Effector memory CD8-positive, alpha-beta T cell (primary cell): ENCODE measurements at places on chromosomes 6 and 20.

GRCh38 chr6:16754876-16755275 is 6.4 kb downstream of the ATXN1 start:
- no peak for DNase-seq

DNA sequence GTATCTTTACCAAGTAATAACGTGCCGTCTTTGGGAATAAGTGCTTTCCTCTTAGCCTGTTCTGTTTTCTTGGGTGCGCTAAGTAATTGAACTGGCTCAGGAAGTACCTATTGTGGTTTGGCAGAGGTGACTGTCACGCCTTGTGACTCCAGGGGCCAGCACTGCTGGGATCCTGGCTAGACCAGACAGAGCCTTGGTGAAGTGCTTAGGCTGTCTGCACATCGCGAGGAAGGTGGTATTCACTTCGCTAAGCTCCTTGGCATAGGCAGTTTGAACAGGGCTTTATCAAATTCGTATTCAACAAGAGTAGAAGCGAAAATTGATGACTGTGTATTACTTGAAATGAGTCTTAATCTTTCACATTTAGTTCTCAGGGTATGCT is 17.6 kb downstream of the PRDM1 start:
- DNase-seq = peak; percentile 50

- no peak for DNase-seq
These were observed 8.1 kb upstream of the ZNFX1 start for GRCh38 chr20:49285813-49286494.

DNA sequence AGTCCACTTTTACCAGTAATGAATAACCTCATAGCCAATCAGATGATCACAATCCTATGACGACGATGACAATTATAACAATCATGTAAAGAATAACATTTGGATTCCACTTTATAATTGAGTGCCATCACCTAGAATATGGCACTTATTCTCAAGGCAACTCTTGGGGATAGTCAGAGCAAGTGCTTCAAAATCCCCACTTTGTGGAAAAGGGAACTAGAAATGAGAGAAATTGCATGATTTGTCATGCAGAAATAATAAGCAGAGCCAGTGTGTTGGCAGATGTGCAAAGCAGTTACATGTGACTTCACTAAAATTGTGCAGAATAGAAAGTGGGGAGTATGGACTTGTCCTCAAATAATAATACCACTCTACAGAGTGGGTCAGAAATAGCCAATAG is 41.3 kb downstream of the FRK start:
- DNase-seq = no peak

- peak; percentile 4 for DNase-seq
These were observed 637 bp downstream of the ABHD12 start for GRCh38 chr20:25389858-25390537.

DNA sequence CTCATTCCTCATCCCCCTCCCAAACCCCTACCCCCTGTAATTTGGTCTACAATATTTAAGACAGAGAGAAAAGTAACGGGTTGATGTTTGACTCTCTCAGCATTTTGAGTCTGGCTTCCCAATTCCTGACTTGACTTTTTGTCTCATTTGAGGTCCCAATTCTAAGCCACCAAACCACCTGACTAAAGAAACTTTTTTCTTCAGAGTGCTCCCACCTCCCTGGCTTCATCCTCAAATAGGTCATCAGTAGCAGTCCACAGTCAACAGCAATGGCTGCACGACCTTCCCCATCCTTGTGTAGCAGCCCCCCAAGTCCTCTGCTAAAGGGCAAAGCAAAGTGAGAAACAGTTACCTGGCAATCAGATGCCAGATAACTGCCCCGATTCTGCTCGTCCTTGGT is 1.8 kb downstream of the PLEKHG1 start:
- DNase-seq = no peak

DNA sequence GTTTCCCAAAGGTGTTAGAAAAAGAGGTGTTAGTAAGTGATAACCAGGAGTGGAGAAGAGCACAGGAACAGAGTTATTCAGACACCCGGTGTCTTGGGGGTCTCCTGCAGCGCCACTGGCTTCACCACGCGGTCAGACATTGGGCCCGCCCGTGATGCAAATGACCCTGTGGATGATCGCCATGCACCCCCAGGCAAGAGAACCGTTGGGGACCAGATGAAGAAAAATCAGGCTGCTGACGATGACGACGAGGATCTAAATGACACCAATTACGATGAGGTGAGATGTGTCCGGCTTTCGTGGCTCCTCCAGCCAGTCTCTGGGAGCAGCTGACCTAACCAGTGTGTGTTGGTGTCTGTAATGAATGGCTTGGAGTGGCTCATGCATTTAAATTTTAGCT is 2.0 kb downstream of the PRPF6 start:
- no peak for DNase-seq

DNA sequence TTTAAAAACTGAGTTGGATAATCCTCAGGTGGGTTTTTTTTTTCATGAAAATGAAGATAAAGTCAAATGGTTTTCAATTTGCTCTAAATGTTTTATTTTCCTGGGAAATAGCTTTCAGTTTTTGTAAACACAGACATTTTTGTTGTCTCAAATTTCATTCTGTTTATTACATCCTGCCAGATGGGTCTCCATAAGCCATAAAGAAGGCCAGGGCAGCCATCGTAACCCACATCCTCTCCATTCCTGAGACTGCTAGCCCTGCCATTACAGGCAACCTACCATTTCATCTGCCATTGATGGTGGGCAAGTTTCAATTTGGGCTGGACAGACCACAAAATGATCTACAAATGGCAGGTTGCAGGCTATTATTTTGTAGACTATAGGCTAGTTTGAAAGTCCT is 60.8 kb downstream of the BTBD3 start:
- no peak for DNase-seq

GRCh38 chr20:51271931-51272330 is 249.0 kb upstream of the KCNG1 start:
- no peak for DNase-seq

GRCh38 chr6:89037141-89037900 is 43.2 kb upstream of the PNRC1 start:
- no peak for DNase-seq

DNA sequence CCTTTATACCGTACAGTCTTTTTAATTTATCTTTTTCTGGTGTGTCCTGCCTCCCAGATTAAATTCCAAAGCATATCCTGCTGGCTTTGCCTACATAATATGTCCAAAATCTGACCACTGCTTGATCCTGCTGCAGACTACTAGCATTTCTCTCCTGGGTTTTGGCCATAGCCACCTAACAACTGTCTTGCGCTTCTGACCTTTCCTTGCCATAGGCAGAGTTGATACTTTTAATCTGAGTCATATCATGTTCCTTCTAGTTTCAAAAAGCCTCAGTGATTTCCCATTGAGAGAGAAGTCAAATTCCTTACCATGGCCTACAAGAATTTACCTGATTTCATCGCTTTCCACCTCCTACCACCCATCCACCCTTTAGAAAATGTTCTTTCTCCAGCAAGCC is 104.8 kb downstream of the BCKDHB start:
- DNase-seq = no peak

- no peak for DNase-seq
These were observed 2.5 kb upstream of the R3HDML start for GRCh38 chr20:44334306-44334705.

- no peak for DNase-seq
These were observed 33.3 kb downstream of the ORC3 start for GRCh38 chr6:87623248-87623647.

DNA sequence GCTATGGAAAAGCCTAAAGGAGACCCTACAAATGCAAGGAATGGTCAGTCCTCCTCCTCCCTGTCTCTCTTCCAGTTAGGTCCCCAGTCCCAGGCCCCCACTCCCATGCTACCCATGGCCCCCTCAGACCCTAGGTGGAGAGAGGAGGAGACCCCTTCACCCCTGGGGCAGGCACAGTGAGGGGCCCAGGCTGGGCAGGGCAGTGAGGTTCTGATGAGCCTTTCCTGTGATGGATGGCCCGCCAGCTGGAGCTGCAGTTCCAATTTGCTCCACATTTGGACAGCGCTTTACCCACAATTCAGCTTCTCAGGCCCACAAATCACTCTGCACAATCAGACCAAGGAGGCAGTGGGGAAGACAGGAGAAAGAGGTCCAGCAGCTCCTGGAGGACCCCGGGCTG is 37.3 kb upstream of the MLN start:
- no peak for DNase-seq

- DNase-seq = no peak
These were observed 10.6 kb downstream of the MYB start for GRCh38 chr6:135191508-135192255.

DNA sequence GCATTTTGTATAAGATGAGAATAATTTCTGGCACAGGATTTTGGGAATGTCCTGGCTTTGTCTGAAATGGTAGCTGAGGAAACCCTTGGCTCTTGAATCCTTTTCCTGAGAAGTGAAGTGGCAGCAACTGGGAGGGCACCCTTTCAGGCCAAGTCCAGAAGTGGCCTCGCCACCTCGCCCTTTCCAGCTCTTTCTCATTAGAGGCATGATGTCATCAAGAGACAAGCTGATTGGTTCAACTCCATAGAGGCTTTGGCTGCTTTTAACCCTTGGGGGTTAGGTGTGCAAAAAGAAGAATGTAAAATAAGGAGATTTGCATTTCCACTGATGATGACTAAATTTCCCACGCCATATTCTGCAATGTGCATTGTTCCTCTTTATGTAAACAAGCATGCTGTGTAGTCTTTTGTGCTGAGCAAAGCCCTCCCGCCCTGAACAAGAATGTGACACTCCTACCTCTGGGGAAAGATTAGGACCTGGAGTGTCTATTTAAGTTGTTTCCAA is 116.5 kb downstream of the TCP11 start:
- no peak for DNase-seq

DNA sequence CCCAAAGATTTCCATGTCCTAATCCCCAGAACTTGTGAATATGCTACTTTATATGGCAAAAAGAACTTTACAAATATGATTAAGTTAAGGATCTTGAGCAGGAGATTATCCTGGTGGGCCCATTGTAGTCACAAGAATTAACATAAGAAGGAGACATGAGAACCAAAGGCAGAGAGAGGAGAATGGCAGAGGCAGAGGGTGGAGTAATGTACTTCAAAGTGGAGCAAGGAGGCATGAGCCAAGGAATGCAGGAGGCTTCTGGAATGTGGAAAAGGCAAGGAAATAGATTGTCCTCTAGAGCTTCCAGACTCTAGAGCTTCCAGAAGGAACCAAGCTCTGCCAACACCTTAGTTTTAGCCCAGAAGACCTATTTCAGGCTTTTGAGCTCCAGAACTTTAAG is 147.4 kb downstream of the MOXD1 start:
- no peak for DNase-seq

DNA sequence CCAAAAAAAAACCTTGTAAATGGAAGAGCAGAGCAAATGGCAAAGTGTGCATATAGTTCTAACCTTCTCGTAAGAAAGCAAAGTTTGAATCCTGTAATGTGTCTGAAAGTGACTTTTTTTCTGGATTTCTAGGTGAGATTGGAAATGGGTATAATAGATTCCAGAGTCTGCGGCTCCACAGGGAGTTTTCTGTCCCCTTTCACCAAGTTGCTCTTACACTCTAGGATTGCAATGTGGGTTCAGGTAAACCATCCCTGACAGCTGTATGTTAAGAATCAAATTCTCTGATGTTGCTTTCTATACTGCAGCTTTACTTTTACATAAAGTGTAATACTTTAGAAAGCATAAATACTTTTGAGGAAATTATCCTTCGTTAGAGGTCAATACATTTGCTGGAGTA is 260.1 kb downstream of the PRL start:
- DNase-seq = no peak

- no peak for DNase-seq
These were observed 5.0 kb upstream of the MYT1 start for GRCh38 chr20:64159286-64159680.

GRCh38 chr6:36430351-36430750 is 12.3 kb downstream of the PXT1 start:
- no peak for DNase-seq

- no peak for DNase-seq
These were observed 2.7 kb upstream of the BTN2A2 start for GRCh38 chr6:26380256-26380655.

GRCh38 chr6:13400772-13401171 is 72.4 kb upstream of the TBC1D7 start:
- no peak for DNase-seq

- no peak for DNase-seq
These were observed 10.4 kb upstream of the KCNK5 start for GRCh38 chr6:39239527-39240154.

DNA sequence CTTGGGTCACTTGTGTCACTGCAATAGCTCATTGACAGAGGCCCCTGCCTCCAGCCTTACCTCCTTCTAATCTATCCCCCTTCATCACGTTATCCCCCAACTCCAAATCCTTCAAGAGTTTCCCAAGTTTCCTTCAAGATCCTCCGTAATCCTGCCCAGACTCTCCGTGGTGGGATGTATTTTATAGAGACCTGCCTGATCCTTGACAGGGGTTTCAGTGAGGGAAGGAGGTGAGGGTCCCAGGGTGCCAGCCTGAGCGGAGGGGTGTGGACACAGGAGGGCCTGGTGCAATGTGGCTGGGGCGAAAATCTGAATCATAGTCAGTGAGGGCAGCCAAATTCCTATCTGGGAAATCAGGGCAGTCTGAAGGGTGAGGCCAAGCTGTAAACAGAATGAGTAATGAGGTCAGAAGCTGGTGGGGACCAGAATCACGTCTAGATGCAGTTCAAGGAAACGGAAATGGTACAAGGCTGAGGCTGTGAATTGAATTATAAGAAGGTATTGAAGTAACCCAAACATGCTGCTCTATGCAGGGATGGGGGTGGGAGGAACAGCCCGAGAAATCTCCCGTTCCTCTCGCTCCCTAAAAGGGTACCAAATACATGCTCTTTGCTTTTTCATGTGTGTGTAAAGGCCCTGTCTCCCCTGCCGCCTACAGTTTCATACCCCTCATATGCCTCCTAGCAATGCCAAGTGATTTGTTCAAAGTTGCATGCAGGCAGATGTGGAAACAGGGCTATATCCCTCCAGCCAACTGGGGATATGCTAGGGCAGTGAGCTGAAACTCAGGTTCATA is 35.4 kb upstream of the PIM1 start:
- DNase-seq = peak; percentile 44

DNA sequence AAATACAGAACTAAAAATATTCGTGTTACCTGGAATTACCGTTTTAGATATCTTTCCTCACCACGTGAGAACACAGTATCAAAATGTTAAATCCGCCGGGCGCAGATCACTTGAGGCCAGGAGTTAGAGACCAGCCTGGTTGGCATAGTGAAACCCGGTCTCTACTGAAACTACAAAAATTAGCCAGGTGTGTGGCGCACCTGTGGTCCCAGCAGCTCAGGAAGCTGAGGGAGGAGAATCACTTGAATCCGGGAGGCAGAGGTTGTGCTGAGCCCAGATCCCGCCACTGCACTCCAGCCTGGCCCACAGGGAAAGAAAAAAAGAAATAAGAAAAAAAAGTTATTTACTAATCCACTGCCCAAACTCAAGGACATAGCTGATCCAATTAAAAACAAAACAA is 4.8 kb upstream of the DDX43 start:
- DNase-seq = no peak

GRCh38 chr6:119184008-119184648 is 105.7 kb upstream of the FAM184A start:
- DNase-seq = no peak

DNA sequence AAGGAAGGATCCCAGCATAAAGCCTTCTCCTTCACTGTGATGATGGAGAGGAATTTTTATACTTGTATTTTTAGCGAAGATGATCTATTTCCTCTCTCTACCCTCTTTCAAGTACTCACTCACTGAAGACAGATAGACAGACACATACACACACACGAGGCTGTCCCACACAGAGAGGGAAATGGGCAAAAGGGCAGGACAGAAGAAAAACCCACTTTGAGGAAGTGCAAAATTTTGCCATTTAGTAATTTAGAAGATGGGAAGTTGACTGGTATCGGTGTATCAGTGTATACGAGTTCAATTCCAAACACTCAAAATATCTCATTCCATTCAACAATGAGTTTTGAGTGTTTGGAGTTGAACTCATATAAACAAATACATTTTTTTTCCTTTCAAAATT is 30.9 kb downstream of the HEBP2 start:
- DNase-seq = no peak

GRCh38 chr6:17281497-17282481 is 628 bp downstream of the RBM24 start:
- DNase-seq = no peak
